Hippocampal formation (tissue), 2 donors: ENCODE measurements at places on chromosomes 2 and 18.
A peak's percentile ranks its signal among the peaks of the same experiment; 100 is the strongest.

DNA sequence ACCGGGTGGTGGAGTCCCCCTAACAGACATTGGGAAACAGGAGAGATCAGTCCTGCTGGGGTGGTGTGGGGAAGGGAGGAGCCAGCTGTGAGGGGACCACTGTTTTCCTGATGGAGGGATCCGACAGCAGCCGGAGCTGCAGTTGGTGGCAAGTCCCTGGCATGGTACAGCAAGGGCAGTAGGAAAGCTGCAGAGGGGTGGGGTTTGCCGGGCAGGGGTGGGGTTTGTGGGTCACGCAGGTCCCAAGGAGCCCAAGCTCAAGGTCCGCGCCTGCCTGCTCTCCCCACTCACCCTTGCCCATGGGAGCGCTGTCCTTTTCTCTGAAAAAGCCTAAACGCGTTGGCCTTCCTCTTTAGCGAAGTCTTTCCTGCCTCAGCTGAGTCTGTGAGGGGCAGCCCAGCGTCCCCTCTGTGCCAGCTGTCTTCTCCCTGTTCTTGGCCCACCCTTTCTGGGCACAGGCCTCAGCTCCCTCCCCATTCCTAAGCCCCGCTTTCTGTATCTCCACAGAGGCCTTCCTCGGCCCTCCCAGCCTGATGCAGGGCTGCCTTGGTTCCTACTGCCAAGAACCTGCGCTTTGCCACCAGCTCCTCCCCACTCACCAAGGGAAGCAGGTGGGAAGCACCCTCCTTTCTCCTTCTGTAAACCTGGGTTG, 29.3 kb upstream of the INHBB start:
- no peak for DNase-seq

GRCh38 chr2:199105826-199106225, 351.9 kb downstream of the SATB2 start:
- no peak for DNase-seq

DNA sequence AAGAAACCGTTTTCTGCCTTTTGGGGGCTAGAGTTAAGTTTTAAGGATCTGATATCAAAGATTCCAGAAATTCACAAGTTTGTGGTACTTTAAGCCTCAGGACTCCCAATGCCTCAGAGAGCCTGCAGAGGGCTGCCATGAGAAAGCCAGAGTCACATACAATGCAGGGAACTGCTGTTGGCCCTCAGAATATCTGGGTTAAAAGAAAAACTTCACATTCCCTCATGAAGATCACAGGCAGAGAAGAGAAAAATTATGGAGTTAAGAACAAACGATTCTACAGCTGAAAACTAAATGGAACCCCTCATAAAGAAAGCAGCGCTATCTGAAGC, 39.5 kb downstream of the HDAC4 start:
- peak; percentile 26 for DNase-seq

DNA sequence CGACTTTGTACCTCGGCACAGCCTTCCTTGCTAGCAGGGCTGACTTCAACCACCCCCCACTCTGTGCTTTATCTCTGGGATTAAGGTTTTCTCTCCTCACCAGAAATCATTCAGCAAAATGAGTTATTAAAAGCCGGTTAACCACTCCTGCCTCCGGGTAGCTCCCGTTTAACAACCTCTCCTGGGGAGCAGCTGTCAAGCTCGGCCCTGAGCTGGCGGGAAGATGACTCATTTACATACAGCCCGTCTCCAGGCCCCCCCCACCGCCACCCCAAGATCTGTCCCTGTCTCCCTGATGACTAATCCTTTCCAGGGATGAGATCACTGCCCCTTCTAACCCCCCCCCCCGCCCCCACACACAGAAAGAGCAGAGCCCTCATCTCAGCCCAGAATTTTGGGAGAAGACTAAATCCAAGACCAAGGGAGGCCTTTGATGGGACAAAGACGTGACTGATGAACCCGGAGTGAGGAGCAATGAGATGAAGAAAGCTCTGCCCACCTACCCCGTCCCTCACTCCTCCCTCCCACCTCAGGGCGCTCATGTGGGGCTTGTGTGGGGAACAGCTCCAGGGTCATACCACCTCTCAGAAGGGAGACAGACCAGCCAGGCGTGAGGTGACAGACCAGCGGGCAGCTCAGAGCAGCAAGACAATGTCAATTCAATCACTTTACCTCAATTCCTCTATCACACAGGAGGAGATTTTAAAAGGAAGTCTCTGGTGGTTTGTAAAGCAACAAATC, 131.4 kb downstream of the MSH2 start:
- DNase-seq = no peak
